ENCODE measurements at places on chromosomes 1 and 21.

- no peak for DNase-seq
These were observed 34.9 kb downstream of the WLS start for GRCh38 chr1:68197461-68197860.

GRCh38 chr1:156852418-156852874, 6.5 kb downstream of the INSRR start:
- peak; percentile 56 for DNase-seq

GRCh38 chr1:45079533-45079932, 67.5 kb downstream of the UROD start:
- no peak for DNase-seq

- DNase-seq, result no peak
These were observed 95.9 kb upstream of the COA6 start for GRCh38 chr1:234277161-234277868.

GRCh38 chr1:182080955-182081582, 19.6 kb upstream of the ZNF648 start:
- peak; percentile 60 for DNase-seq

- DNase-seq, result peak; percentile 52
These were observed 2.8 kb downstream of the PTPRU start for GRCh38 chr1:29239142-29239541.
